ENCODE measurements at places on chromosomes 4 and X. TPM values are rescaled to one million over a fixed set of nuclear protein-coding genes. Genes with fewer than 3 reads are reported as not detected.

Gene NCAPG
- polyA plus RNA-seq = 5.3 TPM

Gene KLHL2
- 13.1 TPM for polyA plus RNA-seq

Gene EDA
- not detected for polyA plus RNA-seq

Gene ERVMER34-1
- 0.26 TPM for polyA plus RNA-seq

Gene C4orf36
- 1.2 TPM for polyA plus RNA-seq

Gene ADH6
- polyA plus RNA-seq = 0.02 TPM

Gene DDX53
- polyA plus RNA-seq = not detected

Gene SLC7A11
- 80.5 TPM for polyA plus RNA-seq

Gene FRMPD3
- polyA plus RNA-seq = 0.01 TPM

Gene NAP1L3
- 0.84 TPM for polyA plus RNA-seq

Gene TMPRSS11D
- not detected for polyA plus RNA-seq

DNA sequence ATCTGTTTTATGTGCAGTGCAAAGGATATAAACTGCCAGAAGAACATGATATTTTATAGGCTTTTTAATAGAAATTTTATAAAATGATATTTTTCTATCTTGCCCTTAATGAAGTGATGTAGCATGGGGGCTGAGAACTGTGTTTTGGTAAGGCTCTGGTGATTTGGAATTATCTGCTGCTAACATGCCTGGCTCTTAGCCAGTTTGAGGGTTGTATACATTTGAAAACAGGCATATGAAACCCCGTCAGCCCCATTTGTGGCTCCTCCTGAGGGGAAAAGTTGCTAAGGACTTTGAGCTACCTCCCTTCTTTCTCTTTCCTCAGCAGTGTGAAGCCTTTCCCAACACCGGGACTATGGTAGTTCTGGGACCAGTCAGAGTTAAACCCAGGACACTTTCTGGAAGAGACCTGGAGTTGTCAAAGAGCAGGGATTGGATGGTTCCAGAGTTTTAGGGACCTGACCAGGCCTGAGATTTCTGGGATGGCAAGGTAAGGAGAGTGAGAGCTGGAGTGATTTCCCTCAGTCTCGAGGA, 4.7 kb downstream of the SFRP2 start:
- DNase-seq = no peak

GRCh38 chr4:7788694-7789425, 150.8 kb downstream of the AFAP1 start:
- DNase-seq = no peak

GRCh38 chr4:133000012-133000411, 149.1 kb upstream of the PCDH10 start:
- no peak for DNase-seq

GRCh38 chr4:110668463-110669235, 45.8 kb upstream of the PITX2 start:
- no peak for DNase-seq

DNA sequence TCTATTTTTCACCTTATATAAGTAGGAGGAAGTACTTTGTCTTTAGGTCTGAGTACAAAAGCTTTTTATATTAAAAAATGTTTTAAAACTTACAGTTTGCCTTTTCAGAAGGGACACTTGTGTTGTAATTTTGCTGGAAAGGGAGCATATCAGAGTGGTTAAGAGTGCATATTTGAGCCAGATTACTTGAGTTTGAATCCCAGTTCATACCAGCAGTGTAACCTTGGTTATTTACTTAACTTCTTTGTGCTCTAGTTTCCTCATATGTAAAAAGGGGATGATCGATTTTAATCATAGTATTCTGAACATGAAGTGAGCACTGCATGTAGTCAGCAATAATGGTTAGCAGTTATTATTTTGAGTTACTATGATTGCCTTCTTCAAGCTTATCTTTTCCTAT, 78.3 kb upstream of the SLC4A4 start:
- no peak for DNase-seq

DNA sequence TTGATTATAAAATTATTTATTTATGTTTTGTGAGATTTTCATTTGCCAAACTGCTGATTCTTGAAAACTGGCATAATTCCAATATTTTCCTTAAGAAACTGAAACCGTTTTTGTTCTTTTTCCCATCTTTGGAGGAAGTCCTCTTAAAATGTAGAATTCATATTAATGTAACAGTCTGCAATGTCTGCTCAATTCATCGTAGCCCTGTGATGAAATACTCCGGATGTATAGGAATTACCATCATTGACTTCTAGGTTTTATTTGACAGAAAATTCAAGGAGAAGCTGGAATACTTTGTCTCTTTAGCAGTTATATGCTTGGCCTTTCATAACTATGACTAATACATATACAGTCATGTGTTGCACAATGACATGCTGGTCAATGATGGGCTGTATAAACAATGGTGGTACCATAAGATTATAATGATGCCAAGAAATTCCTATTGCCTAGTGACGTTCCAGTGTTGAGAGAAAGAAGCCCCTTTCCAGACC, 185.0 kb upstream of the GPRIN3 start:
- DNase-seq = peak; percentile 62

DNA sequence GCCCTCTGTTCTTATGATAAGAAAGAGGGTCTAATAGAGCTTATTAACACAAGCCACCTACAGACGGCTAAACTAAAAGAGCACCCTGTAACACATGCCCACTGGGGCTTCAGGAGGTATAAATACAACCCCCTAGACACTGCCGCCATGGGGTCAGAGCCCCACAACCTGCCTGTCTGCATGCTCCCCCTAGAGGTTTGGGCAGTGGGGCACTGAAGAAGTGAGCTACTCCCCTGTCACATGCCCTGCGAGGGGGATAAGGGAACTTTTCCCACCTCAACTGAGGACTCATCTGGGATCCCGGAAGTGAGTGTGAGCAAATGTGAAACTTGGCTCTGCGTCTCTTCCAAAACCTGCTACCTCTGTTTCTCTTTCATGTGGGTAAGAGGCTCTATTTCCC, 334.5 kb downstream of the ADAM29 start:
- DNase-seq = no peak

DNA sequence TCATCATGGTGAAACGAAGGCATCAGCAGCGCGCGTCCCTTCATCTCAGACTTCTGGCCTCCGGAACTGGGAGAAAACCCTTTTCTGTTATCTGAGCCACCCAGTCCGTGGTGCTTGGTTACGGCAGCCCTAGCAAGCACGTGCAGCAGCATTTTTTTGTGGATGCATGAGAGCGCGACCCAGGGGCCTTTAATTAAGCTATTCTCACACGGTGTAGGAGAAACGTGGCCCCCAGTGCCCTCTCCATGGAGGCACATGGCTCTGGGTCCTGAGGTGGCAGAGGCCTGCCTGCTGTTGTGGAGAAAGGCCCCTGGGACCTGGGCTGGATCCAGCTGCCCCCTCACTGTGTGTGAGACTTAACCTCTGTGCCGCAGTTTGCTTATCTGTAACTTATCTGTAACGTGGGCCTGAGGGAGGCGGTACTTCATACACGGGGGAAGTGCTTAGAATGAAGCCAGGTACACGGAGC, 9.5 kb downstream of the CLCN4 start:
- no peak for DNase-seq

DNA sequence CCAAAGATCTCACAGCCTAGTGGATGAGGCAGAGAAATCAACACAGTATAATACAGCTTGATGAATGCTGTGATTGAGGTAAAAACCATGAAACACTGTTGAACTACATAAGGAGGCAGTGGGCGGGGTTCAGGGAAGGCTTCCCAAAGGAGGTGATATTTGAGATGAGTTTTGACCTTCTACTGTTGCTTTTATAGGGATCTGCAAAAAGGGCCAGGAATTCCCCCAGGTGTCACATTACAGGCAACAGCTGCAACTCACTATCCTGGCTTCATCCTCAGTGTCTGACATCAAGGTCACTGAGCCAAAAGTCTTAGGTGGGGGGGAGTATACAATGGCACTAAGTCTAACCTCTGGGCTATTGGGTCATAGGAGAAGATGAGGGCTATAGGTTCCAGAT, 185.7 kb upstream of the NRK start:
- no peak for DNase-seq

DNA sequence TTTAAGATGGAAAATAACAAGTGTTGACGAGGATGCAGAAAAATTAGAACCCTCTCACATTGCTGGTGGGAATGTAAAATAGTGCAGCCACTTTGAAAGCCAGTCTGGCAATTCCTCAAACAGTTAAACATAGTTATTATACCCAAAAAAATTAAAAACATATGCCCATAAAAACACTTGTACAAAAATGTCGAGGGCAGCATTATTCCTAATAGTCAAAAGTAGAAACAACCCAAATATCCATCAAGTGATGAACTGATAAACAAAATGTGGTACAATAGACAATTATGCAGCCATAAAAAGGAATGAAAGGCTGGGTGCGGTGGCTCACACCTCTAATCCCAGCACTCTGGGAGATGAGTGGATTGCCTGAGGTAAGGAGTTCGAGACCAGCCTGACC, 6.3 kb downstream of the IDS start:
- no peak for DNase-seq

DNA sequence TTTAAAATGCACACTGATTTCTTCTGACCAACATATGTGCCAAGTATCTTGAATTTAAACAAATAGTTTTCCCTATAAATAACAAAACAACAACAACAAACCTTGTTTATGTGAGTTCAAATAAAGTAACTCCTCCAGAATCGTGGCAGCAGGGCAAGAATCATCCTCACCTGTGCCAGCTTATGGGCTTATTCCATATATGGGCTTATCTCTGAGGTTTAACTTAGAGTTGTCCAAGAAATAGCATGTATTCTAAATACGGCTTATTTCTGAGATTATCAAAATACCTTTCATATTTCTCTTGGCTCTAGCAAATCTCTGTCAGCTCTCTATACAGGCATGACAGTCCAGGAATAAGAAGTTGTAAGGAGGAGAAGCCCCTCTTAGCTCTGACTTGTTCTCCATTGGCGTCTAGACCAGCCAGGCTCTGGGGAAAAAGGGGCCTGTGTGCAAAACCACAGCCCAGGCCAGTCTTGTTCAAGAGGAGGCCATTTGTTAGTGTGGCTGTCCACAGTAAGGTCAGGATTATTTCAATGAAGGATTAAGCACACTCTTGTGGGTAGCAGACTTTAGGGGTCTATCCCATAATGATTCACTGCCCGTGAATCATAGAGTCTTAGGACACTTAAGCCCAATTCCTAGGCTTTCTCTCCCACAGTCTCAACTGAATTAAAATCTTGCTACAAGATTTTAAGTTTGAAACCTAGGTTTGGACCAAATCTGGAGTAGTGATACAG, 63.2 kb downstream of the FRAS1 start:
- DNase-seq = no peak

DNA sequence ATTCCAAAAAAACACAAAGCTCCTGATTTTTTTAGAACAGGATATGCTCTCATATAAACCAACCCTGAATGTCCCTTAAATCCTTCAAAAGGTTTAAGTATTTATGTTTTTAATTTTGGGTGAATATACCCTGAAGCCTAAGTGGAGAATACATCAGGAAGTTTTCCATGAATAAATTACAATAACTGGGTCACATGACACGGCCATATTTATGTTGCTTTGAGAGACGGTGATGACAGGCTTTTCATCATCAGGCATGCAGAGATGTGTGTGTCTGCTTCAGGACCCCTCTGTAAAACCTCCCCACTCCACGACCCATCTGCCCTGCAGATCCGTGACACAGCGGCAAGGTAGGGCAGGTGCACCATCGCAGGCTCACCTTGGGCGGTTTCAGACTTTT, 60.3 kb upstream of the C4orf50 start:
- no peak for DNase-seq

DNA sequence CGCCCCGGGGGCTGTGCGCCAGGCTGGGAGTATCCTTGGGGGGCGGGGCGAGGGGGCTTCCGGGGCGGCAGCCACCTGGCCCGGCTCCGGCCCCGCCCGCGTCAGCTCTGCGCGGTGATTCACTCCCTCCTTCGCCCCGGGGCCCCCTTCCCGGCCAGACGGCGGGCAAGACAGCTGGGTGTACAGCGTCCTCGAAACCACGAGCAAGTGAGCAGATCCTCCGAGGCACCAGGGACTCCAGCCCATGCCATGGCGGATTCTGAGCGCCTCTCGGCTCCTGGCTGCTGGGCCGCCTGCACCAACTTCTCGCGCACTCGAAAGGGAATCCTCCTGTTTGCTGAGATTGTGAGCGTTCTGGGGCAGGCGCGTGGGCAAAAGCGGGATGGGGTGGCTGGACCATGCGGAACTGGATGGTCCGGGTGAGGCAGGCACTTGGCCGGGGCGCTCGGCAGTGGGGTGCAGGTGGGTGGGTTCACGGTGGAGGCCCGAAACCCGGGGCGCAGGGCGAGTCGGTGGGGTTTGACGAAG, at the start of gene PLP2:
Gene PLP2, plus strand, starts transcription at position 147 of the 528 bp plus-strand sequence. Its CDS starts 103 bp downstream, at position 250.
- DNase-seq = no peak

DNA sequence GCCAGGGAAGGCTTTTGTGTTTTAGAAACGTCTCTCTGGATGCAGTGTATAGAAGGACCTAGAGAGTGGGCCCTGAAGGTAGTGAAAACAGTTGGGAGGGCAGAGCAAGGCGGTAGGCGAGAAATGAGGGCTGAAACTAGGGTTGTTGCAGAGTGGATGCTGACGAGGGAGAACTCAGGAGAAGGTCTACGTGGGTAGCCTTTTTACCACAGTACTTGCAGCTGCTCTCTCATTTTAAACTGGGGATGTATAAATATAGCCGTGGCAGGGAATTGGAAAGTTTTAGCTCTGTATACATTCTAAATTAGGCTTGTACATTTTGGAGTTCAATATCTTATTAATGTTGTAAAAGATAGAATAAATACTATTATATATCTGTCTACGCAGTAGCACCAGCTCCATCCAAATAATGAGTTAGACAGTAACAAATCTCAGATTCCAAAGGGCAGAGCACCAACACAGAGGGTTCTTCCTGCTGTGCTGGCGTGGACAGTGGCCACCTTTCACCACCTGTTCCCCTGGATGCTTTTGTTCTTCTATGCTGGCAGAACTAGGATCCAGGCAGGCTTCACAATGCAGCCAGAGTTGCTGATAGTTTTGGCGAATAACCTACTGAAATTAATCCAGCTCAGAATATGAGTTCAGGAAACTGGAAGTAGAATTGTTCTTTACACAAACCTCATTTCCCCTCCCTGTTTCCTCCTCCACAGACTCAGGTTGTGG, 31.7 kb downstream of the CCNG2 start:
- no peak for DNase-seq

DNA sequence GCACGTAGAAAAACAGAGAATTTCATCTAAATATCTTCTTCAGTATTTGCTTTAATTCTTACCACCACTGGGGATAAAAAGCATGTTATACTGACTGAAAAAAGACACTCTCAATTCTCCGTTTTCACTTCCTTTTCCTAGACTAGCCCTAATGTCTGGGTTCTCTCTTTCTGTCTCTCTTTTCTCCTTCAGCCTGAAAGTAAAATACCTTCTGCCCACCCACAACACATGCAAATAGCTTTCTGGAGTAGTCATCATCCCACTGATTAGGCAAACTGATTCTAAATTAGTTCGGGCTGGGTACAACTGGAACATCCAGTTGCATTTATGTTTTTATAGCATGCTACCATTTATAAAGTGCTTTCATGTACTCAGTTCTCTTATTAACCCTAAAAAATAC, 142.4 kb upstream of the ANKRD50 start:
- DNase-seq = no peak

- DNase-seq = no peak
Observed at GRCh38 chr4:94926936-94927335, 169.2 kb downstream of the BMPR1B start.

- no peak for DNase-seq
Observed at GRCh38 chr4:79211490-79211889, 114.4 kb downstream of the NAA11 start.
